Stimulated activated CD4-positive, alpha-beta T cell treated with anti-CD3 and anti-CD28 coated beads, TNF-alpha, amount 100 ng/mL, for 48 hours (primary cell): ENCODE measurements at places on chromosomes 6 and 20.

- DNase-seq = no peak
Measured at GRCh38 chr20:47792021-47792618, 6.8 kb upstream of the SULF2 start.

DNA sequence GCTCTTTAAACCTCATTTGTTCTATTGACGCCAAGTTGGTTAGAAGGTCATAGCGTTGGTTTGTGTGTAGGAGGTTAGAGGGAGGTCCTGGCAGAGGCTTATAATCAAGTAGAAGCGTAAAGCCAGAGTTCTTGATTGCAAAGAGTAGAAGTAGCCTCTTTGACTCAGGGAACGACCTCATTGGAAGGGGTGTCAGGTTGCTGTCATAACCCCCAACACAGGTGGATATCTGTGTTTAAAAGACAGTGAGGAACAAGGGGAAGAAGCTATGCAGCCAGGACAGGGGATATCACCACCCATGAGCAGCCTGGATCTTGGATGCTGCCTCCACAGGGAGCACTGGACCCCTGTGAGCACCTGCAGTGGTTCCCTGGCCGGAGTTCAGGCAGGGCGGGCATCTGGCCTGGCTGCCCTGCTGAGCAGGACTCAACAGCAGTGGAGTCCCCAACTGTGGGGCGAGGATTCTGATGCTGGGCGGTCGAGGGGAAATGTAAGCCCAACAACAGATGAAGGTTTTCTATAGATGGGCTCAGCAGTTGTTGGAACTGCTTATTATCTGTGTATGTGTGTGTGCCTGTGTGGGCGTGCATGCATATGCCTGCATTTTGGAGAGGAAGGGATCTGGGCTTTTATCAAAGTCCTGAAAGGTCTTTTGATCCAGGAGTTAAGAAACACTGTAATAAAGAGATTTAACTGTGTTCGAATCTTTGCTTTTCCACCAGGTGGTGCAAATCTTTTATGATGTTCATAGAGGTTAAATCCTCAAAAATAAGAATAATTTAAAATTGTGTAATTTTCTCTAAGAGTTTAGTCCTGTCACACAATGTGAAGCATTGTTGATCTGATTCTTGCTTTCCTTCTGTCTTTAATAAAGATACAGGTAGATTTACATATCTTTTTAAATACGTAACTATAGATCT is 27.7 kb downstream of the HIVEP1 start:
- DNase-seq = no peak

DNA sequence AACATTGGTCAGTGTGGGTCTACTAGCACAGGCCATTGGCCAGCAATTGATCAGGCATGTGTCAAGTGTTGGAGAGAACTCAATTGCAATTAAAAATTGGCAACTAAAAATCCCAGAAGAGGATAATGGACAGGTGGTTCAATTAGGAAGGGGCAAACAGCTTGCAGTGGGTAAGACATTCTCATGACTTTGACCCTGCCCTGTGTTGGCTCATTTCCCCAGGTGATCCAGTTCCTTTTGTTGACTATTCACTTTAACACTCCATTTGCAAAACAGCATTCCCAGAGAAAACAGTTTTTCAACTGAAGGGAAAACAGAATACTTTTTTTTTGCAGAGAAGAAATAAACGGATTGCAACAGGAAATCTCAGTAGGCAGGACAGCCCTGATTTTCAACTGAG is 28.9 kb upstream of the SCGN start:
- DNase-seq = no peak

DNA sequence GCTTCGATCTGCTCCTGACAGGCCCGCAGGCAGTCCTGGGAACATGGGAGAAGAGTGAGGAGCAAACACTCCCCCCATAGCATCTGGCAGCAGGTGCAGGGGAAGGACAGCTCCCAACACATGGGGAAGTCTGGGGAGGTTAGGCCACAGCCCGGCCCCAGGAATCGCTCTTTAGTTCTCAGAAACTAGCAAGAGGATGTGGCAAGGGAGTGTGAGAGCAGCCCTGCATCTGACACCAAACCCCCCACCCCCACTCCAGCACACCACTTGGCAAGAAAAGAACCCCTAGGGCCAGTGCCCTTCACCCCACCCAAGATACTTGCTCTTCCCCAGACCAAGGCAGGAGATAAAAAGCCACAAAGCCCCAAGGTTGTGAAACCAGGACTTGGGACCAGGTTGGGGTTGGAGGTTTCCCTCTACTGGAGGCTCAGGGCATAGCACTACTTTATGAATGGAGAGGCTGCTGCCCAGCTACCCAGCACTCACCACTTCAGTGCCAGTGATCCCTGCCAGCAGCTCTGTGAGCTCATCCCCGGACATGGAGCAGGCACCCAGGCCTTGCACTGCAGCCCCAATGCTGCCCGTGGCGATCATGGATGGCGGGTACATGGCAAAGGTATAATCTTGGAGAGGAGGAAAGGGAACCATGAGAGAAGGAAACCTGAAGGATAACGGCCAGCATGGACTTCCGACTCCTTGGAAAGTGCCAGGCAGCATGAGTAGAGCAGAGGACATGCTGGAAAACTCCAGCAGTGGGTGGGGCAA is 5.4 kb downstream of the CCND3 start:
- peak; percentile 52 for DNase-seq

DNA sequence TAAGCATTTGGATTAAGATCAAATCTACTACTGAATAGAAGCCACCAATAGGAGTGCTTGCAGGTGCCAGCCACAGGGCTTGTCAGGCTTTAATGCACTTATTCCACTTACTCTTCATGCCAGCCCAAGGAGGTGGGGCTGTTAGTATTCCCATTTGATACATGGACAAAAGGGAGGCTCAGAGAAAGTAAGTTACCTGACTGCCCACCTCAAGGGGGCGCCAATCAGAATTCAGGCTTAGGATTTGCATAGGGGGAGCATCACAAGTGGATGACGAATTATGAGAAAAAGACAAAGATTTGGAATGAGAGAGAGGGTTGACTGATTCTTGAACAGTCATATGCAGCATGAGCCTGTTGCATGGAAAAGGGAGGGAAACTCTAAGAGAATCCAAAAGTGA is 188.4 kb upstream of the TSHZ2 start:
- peak; percentile 20 for DNase-seq
